Activated CD8-positive, alpha-beta memory T cell treated with anti-CD3 and anti-CD28 coated beads for 48 hours (primary cell): ENCODE measurements at places on chromosomes 2 and 18.
A peak's percentile ranks its signal among the peaks of the same experiment; 100 is the strongest.

DNA sequence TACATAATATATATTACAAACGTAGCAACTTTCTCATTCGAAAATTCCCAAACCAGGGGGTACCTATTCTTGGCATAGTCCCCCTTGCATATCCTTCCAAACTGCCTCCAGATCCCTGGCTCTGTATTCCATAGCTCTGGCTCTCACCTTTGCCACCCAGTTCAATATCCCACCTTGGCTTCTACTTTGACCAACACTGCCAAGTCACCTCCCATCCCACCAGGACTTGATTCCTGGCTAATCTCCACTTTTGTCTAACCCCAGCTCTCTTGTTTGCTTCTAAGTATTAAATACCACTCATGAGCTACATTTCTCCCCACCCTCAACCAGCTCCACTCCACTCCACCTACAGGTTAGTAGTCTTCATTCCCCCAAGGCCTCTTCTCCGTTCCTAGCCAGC is 103.2 kb upstream of the WDR75 start:
- DNase-seq: no peak

DNA sequence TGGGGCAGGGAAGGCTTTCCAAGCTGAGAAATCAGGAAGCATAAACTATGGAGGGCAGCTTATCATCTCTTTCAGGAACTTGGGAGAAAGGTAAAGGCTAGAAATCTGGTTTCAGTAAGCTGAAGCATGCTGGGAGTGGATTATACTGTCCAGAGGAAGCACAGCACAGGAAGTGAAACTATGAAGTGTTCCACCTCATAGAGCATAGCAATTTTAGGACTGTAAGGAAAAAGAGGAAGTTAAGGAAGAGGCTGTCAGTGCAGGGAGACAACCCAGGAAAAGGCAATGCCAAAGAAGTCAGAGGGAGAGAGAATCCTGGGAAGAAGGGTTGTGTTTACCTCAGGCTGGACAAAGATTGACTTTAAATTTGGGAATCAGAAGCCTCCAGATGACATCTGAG is 51.9 kb downstream of the EFEMP1 start:
- no peak for DNase-seq

- no peak for DNase-seq
These were observed 419.9 kb downstream of the PIK3C3 start for GRCh38 chr18:42374961-42375360.

DNA sequence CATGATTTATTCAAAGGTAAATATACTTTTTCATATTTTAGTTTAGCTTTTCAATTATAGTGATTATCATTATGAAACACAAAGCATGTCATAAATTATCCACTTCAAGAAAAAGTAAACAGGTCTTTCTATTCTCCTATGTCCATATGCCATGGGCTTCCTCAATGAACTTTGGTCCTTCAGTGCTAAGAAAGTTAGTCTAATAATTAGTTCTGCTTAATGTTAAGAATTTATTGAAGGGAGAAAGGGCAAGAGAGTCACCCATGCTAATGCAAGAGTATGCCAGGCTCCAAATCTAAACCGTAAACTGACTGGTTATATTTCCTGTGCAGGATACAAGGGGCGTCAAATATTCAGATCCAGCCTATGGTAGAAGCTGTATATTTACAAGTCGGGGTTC is 96.2 kb downstream of the GORASP2 start:
- DNase-seq: no peak

- peak; percentile 18 for DNase-seq
These were observed 2.5 kb upstream of the MREG start for GRCh38 chr2:216015722-216016464.

DNA sequence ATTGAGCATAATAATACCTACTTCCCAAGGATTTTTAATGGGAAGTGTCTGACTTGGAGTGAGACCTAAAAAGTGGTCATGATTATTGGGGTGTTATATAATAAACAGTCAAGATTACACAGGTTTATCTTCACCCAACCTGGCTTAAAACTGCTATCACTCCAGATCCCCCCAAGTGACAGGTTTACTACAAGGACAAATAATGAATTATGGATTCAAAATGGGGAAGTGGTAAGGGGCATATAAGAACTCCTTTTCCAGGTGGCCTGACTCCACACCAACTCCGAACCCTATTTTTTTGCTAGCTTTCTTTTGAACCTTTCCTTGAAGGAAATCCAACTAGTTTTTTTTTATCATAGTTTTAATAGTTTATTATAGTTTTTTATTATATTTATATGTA is 663.0 kb upstream of the FANCL start:
- no peak for DNase-seq

- DNase-seq: no peak
These were observed 3.4 kb upstream of the PAX8 start for GRCh38 chr2:113281910-113282746.

GRCh38 chr2:96501886-96502810 is 3.0 kb downstream of the NEURL3 start:
- DNase-seq: no peak

DNA sequence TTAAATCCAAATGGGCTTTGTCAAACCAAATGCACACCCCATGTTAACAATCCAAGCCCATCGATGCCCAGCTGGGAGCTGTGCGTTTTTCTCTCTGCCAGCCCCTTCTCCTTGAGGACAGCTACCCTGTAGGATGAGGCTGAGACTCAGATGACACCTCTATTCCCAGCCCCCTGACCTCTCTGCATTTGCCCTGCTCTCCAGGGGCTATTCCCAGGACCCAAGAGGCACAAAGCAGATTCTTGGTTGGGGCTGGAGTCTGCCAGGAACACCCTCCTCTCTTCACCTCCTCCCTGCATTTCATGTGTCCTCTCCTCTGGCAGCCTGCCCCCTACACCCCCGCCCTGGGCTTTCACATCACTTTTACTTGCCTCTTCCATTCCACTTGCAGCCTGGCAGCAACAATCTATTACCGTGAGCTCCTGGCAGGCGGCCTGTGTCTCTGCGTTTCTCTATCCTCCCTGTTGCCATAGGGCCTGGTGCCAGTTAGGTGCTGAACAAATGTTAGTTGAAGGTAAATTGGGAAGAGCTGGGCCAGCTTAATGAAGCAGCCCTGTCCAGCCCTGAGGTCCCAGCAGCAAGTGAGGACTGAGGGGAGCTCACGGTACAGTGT is 51.8 kb downstream of the ADD2 start:
- DNase-seq: no peak

DNA sequence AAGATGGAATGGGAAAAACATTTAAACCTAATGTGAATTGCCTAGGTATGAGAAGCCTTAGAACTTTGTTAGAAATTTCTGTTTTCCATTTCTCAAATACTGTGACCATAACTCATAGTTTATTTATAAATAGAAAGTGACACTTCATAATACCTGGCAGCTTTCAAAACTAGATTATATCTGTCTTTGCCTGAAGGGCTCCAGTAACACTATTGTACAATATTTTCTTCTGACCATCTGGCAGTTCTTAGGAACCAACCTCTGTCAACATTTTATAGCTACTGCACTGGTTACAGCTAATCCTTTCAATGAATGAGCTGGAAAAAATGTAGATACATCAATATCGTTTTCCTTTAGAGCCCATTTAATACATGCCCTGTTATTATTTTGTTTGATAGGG is 237.4 kb downstream of the CAMKMT start:
- no peak for DNase-seq

GRCh38 chr18:2715990-2716389 is 60.5 kb downstream of the SMCHD1 start:
- DNase-seq: no peak

- DNase-seq: no peak
These were observed 971 bp upstream of the FBXO41 start for GRCh38 chr2:73285159-73285739.
